Stimulated activated CD4-positive, alpha-beta T cell treated with anti-CD3 and anti-CD28 coated beads, Interleukin-12 subunit alpha, Interleukin-12 subunit beta, amount 100 ng/mL, for 48 hours (primary cell): ENCODE measurements at places on chromosomes 4 and X.

- DNase-seq, result no peak
Observed at GRCh38 chr4:122917731-122918130, 4.7 kb downstream of the NUDT6 start.

- DNase-seq, result no peak
Observed at GRCh38 chr4:189048119-189048518, 892.6 kb upstream of the FRG1 start.

DNA sequence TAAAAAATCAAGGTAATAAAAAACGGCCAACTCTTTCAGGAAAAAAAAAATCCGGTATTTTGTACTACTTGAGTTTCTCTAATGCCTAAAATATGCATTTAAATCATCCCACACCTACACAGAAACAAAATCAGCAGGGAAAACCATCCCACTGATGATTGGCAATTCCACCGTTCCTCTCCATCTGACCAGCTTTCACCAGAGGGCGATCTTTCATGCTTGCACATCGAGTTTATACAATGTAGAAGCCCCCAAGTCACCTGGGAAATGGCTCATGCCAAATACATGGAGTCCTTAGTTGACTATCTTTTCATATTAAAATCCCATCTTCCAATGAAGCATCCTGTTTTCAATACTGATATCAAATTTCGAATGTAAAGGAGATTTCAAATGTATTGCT lies 69.2 kb downstream of the PTCHD1 start:
- no peak for DNase-seq

GRCh38 chrX:140933874-140934655 lies 68.3 kb upstream of the SPANXB1 start:
- no peak for DNase-seq

DNA sequence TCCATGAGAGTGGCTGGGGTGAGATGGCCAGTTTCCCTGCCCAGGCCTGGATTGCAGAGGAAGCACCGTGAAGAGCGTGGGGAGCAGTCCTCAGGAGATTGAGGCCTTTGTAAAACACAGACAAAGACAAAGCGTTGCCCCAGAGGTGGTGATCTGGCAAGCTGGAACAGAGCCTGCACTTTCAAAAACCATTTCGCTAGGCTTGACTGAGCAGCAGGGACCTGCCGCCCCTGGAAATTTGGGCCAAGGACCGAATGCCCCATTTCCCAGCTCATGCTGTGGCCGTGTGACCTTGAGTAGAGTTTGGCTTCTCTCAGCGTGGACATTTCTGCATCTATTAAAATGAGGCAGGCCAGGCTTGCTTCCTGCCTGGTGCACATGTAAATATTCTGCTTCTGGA lies 381.4 kb downstream of the BCOR start:
- DNase-seq, result no peak

DNA sequence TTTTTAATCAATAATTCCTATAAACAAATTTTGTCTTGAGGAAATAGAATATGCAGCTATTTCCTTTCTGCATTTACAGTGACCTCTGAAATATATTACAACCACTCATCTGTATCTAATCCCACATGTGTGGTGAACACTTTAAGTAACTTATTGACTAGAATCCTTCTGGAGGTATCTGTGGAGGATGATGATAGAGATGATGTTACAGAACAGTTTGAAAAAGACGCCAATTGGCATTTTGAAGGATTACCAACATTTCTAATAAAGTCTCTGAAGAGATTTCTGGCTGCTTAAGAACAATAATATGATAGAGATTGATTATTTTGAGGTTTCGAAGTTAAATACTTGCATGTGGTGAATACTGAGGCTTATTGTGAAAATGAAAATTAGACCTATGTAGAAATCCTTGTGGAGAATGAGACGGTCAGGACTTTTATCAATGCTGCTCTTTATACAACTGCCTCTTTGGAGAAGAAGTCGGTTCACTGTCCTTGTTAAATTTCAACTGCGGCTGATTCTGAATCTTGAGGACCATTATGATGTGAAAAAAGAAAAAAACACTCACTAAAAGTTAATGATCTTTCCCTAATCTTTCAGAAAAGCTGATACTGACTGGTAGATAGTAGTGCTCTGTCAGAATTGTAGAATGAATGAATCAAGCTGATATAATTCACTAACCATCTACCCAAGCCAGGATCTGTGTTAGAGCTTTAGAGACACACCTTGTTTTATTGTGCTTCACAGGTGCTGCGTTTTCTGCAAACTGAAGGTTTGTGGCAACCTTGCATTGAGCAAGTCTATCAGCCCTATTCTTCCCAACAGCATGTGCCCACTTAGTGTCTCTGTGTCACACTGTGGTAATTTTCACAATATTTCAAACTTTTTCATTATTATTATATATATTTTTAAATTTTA lies 204.7 kb downstream of the SPRY1 start:
- no peak for DNase-seq

DNA sequence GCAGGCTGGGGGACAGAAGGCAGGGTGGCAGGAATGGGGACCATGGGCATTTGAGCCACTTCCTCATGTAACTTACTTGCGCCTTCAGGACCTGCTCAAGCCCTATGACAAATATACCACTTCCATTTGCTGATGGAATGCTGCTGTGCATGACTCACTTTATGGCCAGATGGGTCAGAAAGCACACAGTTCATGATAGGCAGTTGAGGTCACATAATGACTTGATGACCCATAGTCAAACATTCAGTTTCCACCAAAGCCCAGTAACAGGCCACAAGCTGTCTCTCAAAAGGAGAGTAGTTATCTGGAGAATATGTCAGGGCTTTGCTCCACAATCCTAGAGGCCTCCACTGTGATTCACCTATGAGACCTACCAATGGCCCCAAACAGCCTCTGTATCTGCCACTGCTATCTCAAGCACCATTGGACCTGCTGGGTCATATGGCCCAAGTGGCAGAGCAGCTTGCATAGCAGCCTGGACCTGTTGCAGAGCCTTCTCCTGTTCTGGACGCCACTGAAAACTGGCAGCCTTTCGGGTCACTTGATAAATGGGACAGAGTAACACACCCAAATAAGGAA lies 5.3 kb upstream of the PAPSS1 start:
- DNase-seq, result no peak

- no peak for DNase-seq
Observed at GRCh38 chr4:2694691-2695090, 61.4 kb downstream of the TNIP2 start.

GRCh38 chr4:79597266-79597665 lies 189.2 kb upstream of the GK2 start:
- DNase-seq, result no peak

- DNase-seq, result no peak
Observed at GRCh38 chrX:40158036-40158706, 60.4 kb upstream of the BCOR start.

GRCh38 chr4:86497980-86498862 lies 95.9 kb upstream of the PTPN13 start:
- peak; percentile 14 for DNase-seq

GRCh38 chr4:38606587-38606905 lies 57.5 kb upstream of the KLF3 start:
- DNase-seq, result no peak

GRCh38 chrX:138763761-138764160 lies 52.2 kb upstream of the FGF13 start:
- DNase-seq, result no peak

DNA sequence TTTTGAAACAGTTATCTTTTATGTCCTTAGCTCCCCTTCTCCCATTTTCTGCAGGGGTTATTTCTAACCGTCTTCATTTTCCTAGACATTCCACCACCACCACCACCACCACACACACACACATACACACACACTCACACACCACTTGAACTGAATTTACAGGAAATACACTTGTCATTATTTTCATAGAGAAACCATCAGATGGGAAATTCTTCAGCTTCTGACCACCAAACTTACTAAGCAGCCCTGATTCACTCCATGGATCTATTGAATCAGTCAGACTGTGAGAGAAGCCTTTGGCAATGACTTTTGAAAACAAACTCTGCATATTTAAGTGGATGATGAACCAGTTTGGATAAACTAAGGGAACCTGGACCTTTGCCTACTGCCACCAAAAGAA lies 210.1 kb upstream of the NHS start:
- DNase-seq, result no peak

DNA sequence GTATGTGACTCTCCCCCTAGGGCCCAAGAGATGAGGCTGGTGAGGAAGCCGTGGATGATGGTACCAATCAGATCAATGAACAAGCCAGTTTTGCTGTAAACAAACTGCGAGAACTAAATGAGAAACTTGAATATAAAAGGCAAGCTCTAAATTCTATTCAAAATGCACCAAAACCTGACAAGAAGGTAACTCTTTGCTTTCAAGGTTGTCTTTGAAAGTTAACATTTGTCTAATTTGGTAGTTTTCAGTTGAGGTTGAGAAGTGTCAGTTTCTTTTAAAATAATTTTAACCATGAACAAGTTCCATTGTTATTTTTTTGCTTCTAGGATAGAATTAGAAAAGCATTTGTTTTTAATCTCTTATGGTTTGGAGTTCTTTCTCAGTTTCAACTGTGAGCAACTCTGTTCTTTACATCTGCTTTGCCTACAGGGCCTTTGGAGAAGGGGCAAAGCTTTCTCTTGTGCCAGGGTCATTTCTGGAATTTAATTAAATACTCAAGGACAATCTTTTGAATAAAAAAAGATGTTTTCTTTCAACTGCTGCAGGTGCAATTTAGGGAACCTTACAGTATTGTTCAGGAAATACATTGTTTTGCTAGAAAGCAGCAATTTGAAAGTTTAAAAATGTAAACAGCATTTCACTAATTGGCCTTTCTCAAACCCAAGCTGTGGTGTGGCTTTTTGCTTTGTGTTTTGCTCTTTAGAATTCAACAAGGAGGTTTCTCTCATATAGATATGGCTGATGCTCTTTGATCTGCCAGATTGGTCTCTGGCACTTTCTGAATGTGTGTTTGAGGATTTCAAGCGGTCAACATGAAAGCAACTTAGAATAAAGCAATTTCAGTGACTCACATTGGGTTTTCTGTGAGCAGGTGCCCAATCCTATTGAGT lies 62.9 kb downstream of the LRP2BP start:
- DNase-seq, result no peak

GRCh38 chr4:160423879-160424451 lies 1321.1 kb downstream of the RAPGEF2 start:
- no peak for DNase-seq

GRCh38 chr4:145644699-145645098 lies 25.5 kb downstream of the MMAA start:
- DNase-seq, result no peak

DNA sequence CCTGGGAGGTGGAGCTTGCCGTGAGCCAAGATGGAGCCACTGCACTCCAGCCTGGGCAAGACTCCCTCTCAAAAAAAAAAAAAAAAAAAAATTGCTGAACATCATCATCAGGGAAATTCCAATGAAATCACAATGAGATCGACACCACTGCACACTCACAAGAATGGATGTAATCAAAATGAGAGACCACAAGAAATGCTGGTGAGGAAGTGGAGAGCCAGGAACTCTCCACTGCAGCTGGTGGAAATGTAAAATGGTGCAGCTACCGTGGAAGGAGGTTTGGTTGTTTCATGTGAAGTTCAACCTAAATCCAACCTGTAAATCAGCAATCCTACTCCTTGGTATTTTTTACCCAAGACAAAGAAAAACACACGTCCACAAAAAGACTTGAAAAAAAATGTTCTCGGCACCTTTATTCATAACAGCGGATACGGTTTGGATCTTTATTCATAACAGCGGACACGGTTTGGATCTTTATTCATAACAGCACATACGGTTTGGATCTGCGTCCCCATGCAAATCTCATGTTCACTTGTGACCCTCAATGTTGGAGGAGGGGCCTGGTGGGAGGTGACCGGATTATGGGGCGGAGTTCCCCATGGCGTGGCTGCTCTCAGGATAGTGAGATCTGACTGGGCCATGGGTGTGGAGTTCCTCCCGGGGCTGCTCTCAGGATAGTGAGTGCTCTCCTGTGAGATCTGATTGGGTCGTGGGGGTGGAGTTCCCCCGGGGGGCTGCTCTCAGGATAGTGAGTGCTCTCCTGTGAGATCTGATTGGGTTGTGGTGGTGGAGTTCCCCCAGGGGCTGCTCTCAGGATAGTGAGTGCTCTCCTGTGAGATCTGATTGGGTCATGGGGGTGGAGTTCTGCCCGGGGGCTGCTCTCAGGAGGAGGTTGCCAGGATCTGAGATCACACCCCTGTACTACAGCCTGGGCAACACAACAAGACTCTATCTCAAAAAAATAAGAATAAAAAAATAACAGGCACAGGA lies 7.7 kb downstream of the GAK start:
- DNase-seq, result no peak

DNA sequence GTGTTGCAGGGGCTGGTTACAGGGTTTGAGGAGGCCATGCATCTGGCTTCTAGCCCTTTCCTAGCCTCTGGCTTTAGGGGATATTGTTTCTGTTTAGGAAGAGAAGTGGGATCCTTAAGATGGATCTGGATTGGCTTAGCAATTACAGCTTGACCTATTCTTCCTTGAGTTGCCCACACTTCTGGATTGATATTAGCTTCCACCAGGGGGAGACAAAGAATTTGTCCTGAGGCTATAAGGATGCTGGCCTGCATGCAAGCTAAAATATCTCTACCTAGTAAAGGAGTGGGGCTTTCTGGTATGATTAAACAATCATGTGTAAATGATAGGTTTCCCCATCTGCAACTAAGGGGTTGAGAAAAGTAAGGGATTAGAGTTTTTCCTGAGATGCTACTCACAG lies 117.2 kb downstream of the TEX13C start:
- DNase-seq, result no peak

DNA sequence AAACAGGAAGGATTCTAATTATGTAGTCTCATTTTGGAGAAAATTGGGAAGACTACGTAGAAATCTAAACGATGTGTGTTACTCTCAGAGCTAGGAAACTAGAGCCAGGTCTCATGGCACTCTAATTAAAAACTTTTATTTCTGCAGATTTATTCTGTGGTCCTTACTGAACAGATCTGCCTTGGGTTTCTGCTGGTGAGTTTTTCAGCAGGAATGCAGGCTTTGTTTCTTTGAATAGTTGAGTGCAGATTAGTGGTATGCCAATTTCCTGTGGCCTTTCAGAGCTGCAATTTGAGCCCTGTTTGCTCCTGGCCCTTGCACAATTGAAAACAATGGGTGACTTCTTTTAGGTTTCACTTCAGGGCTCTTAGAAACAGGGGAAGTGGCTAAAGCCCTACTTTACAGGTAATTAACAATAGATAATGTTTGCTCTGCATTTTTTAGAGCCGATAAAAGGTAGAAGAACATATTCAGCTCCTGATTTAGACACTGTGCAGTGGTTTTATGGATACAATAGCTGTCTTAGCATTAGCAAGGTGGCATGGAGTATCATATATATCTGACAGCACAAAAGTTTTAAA lies 21.8 kb downstream of the SPRY1 start:
- no peak for DNase-seq

GRCh38 chr4:174212061-174212460 lies 71.4 kb downstream of the FBXO8 start:
- DNase-seq, result no peak

GRCh38 chr4:72557021-72557420 lies 12.0 kb downstream of the ADAMTS3 start:
- no peak for DNase-seq

GRCh38 chr4:129747756-129748155 lies 651.8 kb downstream of the C4orf33 start:
- DNase-seq, result no peak

DNA sequence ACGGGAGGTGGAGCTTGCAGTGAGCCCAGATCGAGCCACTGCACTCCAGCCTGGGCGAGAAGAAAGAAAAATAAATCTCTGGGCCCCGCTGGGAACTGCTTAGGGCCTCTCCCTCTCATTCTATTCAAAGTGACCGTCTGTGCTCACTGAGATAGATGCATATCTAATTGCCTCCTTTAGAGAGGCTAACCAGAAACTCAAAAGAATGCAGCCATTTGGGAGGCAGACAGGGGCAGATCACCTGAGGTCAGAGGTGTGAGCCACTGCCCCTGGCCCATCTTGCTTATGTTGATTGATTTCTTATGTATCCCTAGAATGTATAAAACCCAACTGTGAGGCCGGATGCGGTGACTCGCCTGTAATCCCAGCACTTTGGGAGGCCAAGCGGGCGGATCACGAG lies 6.2 kb upstream of the CSF2RA start:
- no peak for DNase-seq
